Endothelial cell of umbilical vein (primary cell): ENCODE measurements at places on chromosomes 3 and 15. TPM values are rescaled to one million over a fixed set of nuclear protein-coding genes. Genes with fewer than 3 reads are reported as not detected.

DNA sequence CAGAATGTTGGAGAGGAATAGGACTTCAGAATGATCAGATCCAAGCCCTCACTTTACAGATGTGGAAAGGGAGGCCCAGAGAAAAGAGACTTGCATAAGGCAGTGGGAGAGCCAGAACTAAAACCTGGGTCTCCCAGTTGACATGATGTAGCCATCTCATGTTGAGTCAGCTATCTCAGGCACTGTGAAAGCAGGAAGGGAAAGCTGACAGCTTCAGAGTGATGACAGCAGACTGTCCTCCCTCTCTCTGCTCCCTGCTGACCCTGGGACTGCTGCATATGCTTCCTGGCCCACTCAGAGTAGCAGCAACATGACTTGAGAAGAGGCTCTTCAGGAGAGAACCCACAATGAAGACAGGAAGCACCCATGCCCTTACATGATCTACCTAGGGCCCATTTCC, 14.7 kb downstream of the FHIT start:
- DNase-seq: no peak

GRCh38 chr3:142693136-142693853, 30.5 kb upstream of the TRPC1 start:
- no peak for DNase-seq

DNA sequence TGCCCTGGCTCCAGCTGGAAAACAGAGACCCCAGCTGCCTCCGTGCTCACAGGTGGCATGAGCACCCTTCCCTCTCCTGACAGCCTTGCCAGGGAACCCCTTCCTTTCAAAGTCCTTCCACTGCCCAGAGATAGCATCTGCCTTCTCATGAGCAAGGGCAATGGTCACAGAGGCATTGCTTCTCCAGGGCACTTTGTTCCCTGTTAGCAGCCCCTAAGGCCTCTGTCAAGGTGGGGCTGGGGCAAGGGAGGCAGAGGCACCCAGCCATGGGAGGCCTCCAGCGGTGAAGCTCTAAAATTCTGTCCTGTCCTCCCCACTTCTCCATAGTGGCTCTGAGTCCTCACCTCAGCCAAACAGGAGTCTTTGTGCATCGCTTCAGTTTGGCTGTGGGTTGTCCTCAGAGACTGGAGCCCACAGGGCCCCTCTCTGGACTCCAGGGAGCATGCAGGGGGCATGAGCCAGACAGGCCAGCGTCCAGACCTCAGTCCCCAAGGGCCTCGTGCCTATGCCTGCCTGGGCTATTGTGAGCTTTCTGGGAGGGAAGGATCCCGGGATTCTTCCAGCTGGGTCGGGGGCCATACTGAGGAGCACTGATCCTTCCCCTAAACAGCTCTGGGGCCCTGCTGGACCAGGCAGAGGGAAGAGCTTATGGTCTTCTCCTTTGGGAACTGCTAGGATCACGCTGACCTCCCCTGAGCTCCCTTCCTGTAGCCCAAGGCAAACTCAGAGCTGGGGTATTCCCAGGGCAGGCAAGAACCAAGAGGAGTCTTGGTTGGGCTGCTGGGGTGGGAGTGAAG, 106.6 kb downstream of the DNAJB8 start:
- DNase-seq: peak; percentile 28

DNA sequence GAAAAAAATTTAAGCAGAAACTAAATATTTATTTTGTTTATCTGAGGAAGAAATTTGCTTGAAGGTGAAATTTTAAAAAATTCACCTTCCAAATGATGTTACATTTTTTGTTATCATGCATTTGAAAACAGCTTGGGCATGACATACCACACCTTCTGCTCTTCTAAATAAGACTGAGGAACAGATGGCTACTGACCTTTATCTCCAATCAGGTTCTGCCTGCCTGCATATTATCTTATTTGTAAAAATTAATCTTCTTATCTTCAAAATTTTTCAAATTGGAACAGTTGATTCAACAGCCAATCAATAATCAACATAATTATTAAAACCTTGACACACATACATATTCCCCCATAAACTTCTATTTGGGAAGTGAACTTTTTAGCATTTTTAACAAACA, 641.8 kb upstream of the ZNF385D start:
- no peak for DNase-seq

- DNase-seq: no peak
Measured at GRCh38 chr15:70514251-70514650, 249.1 kb downstream of the UACA start.

- no peak for DNase-seq
Measured at GRCh38 chr3:134904776-134905646, 110.0 kb downstream of the EPHB1 start.

- DNase-seq: no peak
Measured at GRCh38 chr3:20316238-20316637, 130.2 kb upstream of the SGO1 start.

SLC22A13 gene
- total RNA-seq: 0.44 and 0.53 TPM in 2 replicates

C3orf20 gene
- not detected in 2 replicates for total RNA-seq

DNA sequence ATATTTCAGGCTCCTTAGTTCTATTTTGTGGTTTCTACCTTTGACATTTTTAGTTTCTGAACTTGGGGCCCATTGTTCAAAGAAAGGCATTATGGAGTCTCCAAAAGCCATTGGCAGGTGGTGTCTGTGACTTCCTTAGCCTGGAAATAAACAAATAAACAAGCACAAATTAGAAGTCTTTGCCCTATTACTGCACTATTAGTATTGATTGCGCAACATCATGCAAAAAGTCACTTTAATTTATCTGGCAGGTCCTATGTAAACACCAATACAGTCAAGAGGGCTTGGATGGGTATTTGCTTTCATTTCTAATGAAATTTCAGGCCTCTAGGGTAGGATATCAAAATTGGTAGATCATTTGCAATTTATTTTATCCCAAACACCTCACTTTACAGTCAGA, 85.6 kb downstream of the LPP start:
- DNase-seq: no peak

DNA sequence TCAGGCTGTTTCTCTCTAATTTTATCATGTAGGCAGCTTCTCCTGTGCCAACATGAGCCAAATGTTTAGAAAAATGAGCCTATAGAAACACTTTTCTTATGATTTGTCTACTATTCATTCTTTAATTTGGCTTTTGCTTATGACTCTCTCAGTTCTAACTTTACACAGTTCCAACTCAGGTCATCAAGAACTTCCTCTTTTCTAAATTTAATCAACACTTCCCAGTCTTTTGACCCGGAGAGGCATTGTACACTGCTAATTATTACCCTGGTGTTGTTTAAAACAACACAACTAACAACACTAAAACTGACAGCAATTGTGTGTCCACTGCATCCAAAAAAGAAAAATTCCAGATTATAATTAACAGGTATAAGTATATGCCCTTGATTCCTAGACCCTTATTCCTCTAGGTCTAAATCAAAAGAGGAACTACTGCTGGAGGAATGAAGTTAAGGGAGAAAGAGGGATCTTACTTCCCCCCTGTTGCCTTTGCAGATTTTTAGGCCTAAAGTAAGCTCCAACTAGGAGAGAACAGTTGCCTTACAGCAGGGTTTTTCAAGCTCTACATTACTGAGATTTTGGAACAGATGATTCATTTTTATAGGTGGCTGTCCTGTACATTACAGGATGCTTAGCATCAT, 332.2 kb upstream of the GOLIM4 start:
- DNase-seq: no peak

DNA sequence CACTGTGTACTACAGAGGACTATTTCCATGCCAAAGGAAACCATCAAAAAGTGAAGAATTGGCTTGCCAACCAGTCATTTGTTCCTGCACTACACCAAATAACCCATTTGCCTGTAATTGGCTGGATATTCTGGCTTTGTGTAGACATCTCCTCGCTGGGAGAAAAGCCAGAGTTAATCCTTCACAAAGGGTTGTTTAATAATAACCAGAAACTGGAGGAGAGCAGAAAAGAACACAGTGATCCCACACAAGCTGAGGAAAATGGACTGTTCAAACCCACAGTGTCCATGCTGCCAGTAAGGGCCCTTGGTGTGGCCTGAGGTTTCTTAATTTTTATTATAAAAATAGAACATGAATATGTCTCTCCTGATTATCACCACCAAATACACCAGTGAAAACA, 294.0 kb downstream of the RORA start:
- no peak for DNase-seq

GRCh38 chr15:36275656-36276055, 303.8 kb upstream of the CDIN1 start:
- DNase-seq: no peak

RTP3 gene
- not detected in 2 replicates for total RNA-seq

- DNase-seq: no peak
Measured at GRCh38 chr3:64732576-64732975, 44.8 kb upstream of the ADAMTS9 start.

RLBP1 gene
- total RNA-seq: not detected in 2 replicates
